HFFc6 (cell line): ENCODE measurements at places on chromosomes 3 and 15.

- DNase-seq, result no peak
These were observed 16.2 kb downstream of the C3orf62 start for GRCh38 chr3:49260806-49261324.

- DNase-seq, result no peak
These were observed 15.2 kb downstream of the ABCC5 start for GRCh38 chr3:184002469-184002868.

DNA sequence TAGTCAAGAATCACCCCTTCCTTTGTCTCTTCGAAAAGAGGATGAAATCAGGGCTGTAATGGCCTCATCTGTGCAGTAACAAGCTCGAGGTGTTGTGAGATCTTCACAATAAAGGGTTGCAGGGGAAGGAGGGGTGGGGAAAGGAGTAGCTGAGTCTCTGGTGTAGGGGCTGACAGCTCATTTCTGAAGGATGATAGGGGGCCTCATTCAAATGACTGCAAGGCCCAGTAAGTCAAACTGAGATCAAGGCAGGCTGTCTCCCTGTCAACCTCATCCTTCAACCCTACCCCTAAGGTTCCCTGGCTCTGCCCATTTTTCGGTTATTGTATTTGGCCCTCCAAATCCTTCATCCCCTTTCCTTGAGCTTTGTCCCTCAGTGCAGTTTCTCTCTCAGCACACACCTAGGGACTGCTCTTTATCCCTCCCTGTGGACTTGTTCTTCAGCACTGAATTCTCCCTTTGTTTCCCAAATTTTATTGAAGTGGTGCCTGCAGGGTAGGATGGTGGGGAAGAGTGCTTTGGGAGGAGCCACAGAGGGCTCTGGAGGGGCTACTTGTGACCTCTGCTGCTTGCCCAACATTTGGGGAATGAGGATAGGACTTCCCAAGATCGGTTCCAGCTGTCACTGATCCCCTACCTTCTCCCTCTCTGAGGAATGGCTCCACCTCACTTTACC is 38.1 kb downstream of the ZNF589 start:
- no peak for DNase-seq

DNA sequence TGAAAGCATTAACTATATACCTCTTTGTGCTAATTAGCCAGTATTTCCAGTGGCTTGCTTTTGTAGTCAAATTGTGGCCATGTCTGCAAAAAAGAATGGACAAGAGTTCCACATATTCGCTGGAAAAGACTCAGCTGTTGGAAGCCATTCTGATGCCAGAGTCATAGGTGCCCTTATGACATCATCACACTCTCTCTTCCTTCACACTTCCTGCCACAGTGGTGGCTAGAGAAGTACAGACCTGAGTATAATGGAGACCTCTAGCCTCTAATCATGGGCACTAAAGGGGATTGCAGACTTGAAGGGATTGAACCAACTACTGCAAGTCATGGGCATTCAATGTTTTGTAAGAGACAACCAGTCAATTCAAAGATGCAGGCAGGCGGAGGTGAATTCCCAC is 38.3 kb upstream of the IQCF6 start:
- DNase-seq, result no peak

DNA sequence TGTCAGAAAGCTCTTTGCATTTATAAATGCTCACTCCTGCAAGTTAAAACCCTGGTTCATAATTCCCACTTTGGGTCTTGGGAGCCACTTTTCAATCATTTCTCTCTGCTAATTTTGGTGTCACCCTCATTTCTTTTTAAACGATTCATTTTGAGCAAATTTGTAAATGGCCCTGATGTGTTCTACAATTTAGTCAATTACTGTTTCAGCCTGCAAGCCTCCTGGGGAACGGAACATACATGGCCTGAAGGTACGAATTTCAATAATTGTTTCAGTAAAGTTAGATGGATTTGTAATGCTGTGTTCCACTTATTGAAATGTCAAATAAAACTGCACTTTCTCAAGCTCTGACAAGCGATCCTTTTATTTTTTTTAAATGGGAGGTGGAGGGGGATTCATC is 43.2 kb downstream of the MAP2K5 start:
- no peak for DNase-seq

- no peak for DNase-seq
These were observed 11.8 kb upstream of the C3orf70 start for GRCh38 chr3:185164428-185165217.
